Tibial artery (tissue), 4 donors: ENCODE measurements at places on chromosomes 7 and 10.

- peaks cover 6% of the 10 kb centered on the region for H3K4me1 ChIP-seq
- H3K27me3 ChIP-seq, result no peaks in the 10 kb centered on the region
- no peak overlapping the region for H3K27ac ChIP-seq
- no peak overlapping the region for H3K4me3 ChIP-seq
- H3K36me3 ChIP-seq, result peaks cover 15% of the 10 kb centered on the region
Observed at GRCh38 chr10:72175149-72175548, 40.7 kb upstream of the ANAPC16 start.

- H3K36me3 ChIP-seq, result no peaks in the 10 kb centered on the region
- DNase-seq, result no peak
- H3K27me3 ChIP-seq, result no peaks in the 10 kb centered on the region
- H3K4me3 ChIP-seq, result no peak overlapping the region
- H3K27ac ChIP-seq, result no peak overlapping the region
Observed at GRCh38 chr7:85021101-85021704, 165.7 kb downstream of the SEMA3D start.

DNA sequence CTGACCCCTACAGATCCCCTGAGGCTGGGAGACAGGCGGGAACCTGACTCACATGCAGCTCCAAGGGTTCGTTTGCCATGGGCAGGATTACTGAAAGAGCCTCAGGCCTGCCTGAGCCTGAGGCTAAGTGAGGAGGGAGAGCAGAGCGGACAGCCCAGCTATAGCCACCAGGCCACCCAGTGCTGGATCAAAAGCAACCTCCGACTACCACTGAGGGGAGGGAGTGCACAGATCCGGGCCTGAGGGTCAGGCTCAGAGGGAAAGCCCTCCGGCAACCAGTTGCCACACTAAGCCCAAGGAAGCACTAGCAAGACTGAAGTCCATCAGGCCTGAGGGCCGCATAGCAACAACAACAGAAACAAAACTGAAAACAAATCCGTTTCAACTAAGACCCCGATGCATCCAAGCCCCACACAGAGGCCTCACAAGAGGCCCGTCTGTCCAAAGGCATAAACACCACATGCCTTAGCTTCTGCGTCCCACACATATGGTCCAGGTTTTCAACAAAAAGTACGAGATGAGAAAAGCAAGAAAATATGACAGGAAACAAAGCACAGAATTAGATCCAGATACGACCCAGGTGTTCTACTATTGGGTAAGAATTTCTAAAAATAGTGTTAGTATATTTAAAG, 92.5 kb upstream of the VIPR2 start:
- H3K4me1 ChIP-seq, result no peaks in the 10 kb centered on the region
- H3K36me3 ChIP-seq, result no peaks in the 10 kb centered on the region

DNA sequence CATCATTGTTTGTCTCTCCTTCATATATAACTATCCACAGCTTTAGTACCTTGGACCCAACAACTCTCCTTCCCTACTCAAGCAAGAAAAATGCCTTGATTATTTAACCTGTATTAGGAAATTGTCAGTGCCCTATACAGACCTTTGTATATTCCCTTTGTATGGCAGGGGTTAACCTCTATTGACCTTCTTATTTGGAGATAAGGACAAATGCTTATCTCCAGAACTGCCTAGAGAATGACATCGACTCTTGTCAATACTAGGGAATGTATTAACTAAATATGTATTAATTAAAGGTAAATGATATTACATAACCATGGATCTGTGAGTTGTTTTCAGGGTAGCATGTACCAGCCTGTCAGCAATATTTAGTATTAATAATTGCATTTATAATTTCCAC, 10.4 kb upstream of the AKR1D1 start:
- no peaks in the 10 kb centered on the region for H3K27me3 ChIP-seq
- no peak overlapping the region for H3K27ac ChIP-seq
- DNase-seq, result no peak
- H3K4me3 ChIP-seq, result no peak overlapping the region
- no peaks in the 10 kb centered on the region for H3K4me1 ChIP-seq
- H3K36me3 ChIP-seq, result no peaks in the 10 kb centered on the region

GRCh38 chr10:21512573-21513404, 12.7 kb downstream of the SKIDA1 start:
- H3K4me3 ChIP-seq, result no peak overlapping the region
- DNase-seq, result no peak
- H3K4me1 ChIP-seq, result peaks cover 23% of the 10 kb centered on the region
- peaks cover 69% of the 10 kb centered on the region for H3K27me3 ChIP-seq
- H3K27ac ChIP-seq, result no peak overlapping the region
